CMK (cell line): ENCODE measurements at places on chromosomes 7 and 10.

GRCh38 chr10:129977794-129978193, 13.7 kb upstream of the EBF3 start:
- no peak for DNase-seq

DNA sequence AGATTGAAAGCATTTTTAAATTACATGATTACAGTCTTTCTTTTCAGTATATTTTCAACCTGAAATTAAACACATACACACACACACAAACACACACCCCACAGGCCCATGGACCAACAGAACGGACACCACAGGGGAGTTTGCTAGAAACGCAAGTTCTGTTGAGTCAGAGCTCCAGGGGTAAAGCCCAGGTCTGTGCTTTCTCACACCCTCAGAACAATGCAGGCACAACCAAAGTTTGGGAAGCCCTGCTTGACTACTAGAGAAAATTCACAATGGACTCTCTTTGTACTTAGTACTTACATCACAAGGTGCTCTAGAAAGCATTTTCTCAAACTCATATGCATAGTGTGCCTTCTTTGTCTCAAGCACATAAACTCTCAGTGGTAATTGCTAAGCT, 704.0 kb upstream of the IGFBP3 start:
- no peak for DNase-seq

GRCh38 chr7:75716992-75717626, 21.6 kb downstream of the HIP1 start:
- no peak for DNase-seq

DNA sequence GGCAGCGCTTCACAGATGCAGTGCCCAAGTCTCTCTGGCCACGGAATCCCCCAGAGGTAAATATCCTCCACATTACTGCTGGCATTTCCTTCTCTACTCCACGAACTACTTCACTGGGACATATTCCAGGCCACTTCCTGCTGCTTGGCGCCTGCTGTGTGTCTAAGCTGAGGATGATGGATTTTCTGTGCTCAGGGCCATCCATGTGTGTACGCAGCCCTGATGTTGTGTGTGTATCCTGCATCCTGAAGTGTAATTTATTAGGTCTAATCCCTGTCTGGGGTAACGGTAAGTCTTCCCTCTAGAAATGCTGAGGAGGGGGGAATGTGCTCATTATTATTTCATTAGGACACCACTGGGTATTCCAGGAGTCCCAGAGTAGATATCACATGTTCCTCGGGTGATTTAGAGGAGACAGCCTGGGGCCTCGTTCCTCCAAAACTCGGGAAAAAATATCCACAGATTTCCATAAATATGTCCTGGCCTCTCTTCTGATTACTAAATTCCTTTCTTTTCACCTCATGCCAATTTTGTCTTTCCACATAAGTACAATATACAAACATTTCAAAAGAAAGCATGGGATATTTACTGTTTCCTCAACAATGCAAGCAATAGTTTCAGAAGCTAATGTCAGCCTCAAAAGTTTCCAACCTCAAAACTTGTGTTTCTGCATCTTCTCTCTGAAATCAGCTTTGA, 25.5 kb upstream of the HABP2 start:
- no peak for DNase-seq

DNA sequence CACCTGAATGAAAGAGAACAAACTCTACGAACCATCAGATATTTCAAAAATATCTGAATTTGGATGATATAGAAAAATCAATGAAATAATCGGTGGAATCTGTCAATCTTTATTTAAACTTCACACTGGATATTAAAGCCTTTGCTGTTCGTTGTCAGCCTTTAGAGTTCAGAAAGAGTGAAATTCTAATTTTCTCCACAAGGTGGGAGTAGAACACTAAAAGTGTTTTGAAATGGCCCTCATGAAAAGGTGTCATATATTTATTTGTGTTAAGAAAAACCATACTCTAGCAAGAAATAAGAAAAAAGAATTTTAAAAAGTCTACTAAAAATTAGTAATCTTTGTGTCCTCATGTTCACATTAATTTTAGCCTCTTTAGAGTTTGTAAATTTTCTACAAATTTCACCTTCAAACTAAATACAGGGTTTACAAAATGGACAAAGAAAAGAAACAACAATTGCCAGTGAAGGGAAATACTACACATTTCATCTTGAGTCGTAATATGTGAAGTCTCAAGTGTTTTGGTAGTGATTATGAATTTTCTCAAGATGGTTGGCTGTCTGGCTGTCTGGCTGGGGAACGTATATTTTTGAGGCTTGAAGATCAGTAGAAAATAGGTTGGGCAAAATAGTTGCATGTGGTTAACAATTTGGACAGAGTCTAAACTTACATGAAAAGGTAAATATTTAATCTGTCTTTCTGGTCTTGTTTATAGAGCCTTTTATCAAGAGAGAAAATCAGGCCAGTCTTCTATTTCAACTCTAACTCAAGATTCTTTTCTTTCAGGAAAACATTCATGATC, 43.7 kb downstream of the DNAJB9 start:
- DNase-seq = peak; percentile 7

DNA sequence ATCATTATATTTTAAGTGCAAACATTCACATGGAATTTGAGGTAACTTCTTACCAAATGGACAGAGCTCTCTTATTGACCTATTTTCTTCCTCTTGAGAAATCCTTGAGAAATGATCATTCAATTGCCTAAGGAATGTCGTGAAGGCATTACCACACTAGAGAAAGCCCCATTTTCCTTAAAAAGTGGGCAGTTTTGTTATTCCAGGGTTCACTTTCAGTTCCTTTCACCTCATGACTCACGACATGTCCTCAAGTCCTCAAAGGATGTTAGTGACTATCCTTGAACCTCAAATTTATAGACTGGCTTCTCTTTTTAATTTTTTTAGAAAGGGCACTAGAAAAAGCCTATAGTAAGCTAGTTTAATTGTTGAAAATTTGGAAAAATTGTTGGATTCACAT, 40.4 kb upstream of the SMIM30 start:
- no peak for DNase-seq

DNA sequence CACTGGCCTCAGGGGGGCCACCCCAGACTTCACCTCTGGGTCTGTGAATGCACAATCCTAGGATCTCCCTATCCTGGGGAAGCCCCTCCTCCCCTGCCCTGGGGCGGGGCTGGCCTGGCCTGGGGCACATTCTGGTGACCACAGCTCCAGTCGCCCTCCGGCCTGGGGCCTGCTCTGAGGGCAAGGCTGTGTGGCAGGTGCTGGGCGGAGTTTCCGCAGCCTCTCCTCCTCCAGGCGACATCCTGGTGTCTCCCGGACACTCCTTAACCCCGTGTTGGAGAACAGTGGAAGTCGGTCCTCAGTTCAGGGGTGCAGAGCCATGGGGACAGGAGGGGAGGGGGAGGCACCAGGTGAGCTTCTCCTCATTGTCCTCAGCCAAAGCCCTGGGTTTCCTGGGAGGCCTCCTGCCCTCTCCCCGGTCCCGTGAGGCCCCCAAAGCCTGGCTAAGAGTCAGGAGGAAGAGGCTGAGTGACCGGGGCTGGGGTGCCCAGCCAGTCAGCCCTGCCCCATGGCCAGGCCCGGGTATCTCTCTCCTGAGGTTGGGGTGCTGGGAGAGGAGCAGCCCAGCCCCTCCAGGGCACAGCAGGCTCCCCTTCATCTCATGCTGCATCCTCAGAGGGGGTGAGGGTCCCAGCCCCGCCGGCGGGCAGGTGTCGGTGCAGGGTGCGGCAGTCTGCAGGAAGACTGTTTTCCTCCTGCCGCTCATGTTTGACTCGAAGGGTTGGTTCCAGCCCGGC, 22.6 kb downstream of the UNCX start:
- DNase-seq = no peak

DNA sequence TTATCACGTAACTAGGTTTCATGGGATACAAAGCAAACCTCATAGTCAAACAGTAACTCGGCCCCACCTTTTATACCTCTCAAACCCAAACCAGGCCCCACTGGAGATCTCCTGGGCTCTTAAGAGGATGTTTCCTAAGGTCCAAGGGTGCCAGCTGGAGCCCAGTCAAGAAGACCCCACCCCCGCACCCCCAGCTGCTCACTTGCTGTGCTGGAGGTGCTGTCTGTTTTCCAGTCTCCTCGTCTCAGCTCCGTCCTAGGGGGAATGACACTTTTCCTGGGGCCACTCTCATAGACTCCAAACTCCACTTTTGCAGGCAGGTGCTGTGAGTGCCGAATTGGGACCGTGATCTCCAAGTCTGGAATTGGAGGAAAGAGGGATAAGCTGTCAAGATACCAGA, 22.7 kb upstream of the TM9SF3 start:
- DNase-seq = no peak

DNA sequence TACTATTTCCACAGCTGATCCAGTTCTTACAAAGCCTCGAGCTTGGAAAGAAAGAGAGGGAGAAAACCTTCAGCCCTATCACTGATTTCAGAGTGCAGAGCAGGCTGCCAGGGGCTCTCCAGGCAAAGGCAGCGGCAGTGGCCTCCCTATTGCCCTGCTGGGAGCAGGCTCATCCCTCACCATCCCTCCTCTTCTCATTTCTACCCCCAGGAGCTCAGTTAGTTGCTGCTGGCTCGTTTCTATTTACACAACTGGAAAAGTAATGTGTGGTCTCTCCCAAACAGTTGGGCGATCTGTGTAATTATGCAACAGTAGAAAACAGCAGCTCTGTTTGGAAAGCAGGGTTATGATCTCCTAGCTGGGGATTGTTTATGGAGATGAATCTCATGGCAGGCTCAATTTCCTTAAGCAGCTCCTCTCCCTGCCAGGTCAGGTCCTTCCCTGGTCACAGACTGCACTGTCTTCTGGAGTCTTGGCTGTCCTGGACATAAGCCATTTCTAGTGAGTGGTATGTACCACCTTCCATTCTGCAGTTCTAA, 28.7 kb upstream of the TNS3 start:
- no peak for DNase-seq

DNA sequence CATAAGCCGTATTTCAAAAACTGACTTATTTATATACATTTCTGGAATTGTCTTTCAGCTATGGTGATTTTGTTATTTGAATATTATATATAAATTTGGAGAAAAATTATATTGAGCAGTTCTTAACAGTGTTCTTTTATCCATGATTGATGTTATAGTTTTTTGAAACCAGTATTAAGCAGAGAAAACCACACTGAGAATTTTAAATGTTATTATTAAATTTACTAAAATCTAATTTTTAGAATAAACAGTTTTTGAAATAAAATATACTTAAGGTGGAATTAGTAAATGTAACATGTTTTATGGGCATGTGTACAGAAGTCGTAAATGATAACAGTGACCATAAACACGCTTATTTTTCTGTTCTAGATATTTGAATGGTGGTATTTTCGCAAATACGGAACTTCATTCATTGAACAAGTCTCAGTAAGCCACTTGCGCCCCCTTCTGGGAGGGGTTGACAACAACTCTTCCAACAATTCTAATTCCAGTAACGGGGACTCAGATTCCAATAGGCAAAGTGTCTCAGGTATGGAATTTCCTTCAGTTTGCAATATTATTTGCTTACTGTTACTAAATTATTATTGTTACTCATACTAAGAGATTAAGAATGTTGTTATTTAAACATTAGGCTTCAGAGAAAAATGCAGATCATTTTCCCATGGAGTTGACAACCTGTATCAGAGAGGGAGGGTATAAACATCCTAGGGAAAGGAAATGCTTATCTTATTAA, 166.1 kb downstream of the ST7 start:
- DNase-seq = peak; percentile 44

DNA sequence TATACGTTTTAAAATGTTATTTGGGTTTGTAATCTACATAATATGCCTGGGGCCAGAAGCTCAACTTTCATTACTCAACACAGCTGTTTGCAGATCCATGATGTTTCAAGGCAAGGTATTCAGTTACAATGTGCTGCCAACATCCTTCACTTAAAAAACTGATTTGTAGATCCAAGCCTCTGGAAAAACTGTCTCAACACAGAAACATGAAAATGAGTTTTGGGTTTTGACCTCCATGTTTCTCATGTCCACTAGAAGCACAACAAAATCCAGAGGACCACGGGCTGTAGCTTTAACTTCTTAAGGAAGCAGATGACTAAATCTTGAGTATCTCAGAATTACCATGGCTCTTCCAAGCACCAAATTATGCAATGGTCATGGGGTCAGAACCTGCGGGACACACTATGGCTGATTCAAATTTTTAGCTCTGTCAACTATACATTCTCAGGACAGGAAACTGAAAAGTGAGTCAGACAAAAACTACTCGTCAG, 247.1 kb upstream of the GRB10 start:
- DNase-seq = no peak

GRCh38 chr7:1993776-1994740, 238.7 kb downstream of the MAD1L1 start:
- no peak for DNase-seq

DNA sequence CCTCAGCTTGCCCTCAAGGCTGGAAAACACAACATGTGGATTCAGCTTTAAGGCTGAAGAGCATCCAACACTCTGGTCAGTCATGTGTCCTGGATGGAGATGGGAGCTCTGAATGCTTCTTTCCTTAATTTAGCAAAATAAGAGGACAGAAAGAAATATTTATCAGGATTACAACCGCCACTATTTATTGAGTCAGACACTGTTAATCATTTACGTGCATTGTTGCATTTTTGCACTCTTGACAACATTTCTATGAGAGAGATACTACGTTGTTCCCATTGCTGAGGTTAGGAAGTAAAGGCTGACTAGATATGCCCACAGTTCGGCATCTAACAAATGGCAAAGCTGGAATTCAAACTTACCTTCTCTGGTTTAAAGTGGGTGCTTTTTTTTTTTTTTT, 101.8 kb upstream of the KMT2C start:
- DNase-seq = no peak

- no peak for DNase-seq
These were observed 6.4 kb upstream of the IL15RA start for GRCh38 chr10:5983774-5984173.

DNA sequence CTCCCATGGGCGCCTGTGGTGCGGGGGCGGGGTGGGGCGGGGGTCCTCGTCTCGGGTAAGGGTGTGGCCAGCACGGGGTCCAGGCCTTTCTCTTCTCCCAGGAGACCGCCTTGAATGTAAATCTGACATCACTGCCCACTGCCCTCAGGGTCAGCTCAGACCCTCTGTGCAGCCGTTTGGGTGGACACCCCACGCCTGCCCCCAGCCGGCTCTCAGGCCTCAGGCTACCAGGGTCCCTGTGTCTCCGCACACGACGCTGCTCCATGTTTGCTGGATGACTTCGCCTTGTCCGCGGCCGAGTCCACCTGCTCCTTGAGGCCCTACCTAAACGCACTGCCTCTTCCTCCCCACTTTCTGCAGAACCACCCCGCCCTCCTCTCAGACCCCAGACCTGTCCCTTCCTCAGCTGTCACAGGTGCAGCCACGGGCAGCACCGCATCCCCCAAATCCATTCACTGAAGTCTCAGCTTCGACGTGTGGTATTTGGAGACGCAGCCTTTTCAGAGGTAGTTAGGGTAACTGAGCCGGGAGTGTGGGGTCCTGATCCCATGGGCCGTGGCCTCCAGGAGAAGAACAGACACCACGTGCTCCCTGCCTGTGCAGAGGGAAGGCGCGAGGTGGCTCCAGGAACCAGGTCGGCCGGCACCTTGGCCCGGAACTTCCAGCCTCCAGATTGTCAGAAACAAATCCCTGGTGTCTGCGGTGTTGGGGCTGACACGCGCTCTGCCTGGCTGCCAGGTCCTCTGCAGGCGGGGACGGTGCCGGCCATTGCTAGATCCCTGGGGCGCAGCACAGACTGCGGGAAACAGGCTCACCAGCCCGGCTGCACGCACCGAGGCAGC, 97.4 kb upstream of the DIP2C start:
- no peak for DNase-seq
